ENCODE measurements at places on chromosomes 5 and 9. TPM values are rescaled to one million over a fixed set of nuclear protein-coding genes. Genes with fewer than 3 reads are reported as not detected.

Gene PROB1
- 0.52 TPM for total RNA-seq

GRCh38 chr5:81856948-81857928 is 106.3 kb upstream of the SSBP2 start:
- peak; percentile 83 for DNase-seq

Gene HAVCR2
- 12.2 TPM for total RNA-seq

Gene LCN9
- not detected for total RNA-seq

Gene ACSL6
- 2.0 TPM for total RNA-seq

Gene FSTL4
- total RNA-seq = 0.26 TPM

Gene NTMT1
- 11.2 TPM for total RNA-seq

GRCh38 chr5:8057769-8058168 is 188.8 kb downstream of the MTRR start:
- peak; percentile 7 for DNase-seq

DNA sequence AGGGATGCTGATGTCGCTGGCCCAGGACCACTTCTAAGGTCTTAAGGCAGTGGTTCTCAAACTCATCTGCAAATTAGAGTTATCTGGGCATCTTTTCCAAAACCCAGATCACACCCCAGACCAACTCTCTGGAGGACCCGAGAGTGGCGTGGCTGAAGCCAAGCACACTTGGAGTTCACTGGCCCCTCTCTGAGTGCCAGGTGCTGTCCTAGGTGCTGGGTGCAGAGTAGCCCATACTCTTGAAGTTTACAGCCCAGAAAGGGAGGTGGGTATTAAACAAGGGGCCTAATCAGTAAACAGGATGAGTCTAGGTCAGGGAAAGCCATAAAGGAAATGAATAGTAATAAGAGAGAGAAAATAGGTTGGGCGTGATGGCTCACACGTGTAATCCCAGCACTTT is 17.6 kb downstream of the CAMK2A start:
- no peak for DNase-seq

DNA sequence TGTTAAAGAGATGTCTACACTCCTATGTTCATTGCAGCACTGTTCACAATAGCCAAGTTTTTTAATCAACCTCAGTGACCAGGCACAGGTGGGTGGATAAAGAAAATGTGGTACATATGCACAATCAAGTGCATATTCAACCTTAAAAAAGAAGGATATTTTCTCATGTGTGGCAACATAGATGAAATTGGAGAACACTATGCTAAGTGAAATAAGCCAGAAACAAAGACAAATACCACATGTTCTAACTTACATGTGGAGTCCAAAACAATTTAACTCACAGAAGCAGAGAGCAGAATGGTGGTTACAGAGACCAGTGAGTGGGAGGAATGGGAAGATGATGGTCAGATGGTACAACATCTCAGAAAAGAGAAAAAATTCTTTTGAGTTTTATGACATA is 31.8 kb downstream of the ANXA1 start:
- no peak for DNase-seq

Gene SPINK6
- total RNA-seq = not detected

Gene MINAR2
- not detected for total RNA-seq

Gene TAF11L11
- total RNA-seq = not detected

GRCh38 chr5:104998169-104998568 is 1435.6 kb upstream of the NUDT12 start:
- DNase-seq = no peak

Gene IL12B
- total RNA-seq = not detected

Gene GNG10
- total RNA-seq = 16.6 TPM

- DNase-seq = no peak
Measured at GRCh38 chr5:98492258-98492657, 281.2 kb upstream of the RGMB start.

Gene PSD2
- not detected for total RNA-seq

DNA sequence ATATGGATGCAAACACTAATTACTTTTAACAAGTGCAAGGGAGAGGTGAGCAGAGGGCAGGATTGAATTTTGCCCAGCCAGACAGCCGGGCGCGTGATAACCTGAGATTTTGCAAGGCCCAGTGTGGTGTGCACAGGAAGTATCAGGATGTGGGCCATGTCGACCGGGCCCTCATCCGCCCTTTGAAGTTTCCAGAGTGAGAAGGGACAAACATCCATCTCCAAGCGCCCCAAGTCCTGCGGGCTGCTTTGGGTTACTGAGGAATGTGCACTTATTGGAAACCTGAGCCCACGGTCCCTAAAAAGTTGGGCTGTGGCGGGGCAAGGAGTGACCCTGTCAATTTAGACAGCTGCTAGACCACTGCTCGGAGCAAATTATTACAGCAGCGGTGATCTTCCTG is 272.2 kb upstream of the IRX2 start:
- DNase-seq = no peak

DNA sequence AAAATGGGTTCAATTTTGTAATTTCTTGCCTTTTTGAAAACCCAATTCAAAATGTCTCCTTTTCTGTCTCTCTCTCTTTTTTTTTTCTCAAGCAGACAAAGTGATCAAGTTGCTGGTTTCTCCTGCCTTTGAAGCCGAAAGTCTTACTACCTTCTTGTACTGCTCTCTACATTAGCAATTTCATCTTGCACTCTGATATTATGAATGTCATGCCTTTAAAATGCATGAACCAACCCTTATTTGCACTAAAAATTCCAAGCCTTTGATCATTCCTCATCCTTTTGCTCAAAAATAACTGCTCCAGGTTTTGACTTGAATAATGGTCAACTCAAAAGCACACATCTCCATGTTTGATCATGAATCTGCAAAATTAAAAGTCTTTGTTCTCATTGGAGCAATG is 125.2 kb downstream of the CETN3 start:
- DNase-seq = no peak

- no peak for DNase-seq
Measured at GRCh38 chr5:80192507-80193241, 63.2 kb downstream of the SERINC5 start.

Gene EDIL3
- 4.7 TPM for total RNA-seq

DNA sequence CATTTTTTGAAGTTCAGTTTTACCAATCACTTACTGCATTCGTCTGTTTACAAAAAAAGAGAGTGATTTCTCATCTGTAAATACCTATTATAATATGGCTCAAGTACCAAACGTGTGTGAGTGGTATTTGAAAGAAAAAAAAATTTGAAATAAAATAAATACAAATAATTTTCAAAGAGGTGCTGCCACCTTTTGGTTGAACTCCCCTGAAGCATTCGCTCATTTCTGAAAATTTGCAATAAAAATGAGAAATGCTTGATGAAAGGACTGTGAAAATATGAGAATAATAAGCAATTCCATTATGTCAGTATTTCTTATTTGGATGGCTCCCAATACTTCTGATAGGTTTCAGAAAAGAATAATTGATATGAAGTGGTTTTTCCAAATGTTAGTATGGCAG is 409.9 kb downstream of the CTNND2 start:
- DNase-seq = no peak

DNA sequence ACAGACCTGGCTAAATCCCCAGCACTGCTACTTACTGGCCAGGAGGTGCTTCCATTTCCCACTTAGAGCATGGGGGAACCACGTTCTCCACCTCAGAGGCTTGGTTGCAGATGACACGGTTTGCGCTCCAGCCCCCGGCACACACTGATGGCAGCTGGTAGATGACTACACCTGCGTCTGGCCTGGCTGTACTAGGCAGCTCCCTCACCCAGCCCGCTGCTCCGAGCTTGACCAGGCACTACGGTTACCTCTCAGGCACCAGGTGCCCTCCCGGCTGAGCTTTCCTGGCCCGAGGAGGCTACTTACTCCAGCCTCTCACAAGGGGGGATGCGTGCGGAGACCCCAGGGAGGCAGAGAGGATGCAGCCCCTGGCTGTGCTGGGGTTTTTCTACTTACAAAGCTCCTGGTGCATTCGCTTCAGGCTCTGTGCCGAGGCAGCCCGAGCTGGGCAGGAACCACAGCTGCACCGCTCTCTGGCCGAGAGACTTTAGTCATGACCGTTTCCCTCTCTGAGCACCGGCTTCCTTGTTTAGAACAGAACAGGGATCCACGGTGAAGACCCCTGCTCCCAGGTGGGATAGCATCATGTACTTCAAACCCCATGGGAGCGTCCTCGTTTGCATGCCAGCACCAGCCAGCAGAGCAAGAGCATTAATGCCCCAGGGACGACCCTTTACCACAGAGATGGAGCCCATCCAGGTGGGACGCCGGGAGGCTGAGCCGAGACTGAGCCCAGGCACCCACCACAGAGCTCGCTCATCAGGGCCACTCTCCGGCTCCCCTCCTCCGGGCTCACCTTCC is 7.6 kb upstream of the GBGT1 start:
- DNase-seq = no peak

DNA sequence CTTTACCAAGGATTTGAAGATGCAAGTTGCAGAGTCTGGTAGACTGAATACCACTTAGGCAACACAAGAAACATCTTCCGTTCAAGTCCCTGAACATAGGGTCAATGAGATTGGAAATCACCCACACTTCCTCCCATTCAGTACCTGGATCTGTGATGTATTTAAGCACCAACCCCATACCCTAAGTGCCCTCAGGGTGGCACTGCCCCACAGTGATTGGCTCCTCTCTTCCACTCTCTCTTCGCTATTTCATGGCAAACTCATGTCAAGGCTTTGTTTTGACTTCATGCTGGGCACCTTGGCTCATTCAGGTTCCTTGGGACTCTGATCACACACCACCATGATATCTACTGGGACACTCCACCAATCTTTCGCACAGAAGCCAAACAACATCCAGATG is 53.7 kb downstream of the GGTA1 start:
- no peak for DNase-seq

- no peak for DNase-seq
Measured at GRCh38 chr5:58912116-58912515, 329.2 kb downstream of the RAB3C start.

Gene SPINK4
- total RNA-seq = not detected

Gene C9orf50
- total RNA-seq = not detected

Gene GPRIN1
- 1.3 TPM for total RNA-seq

DNA sequence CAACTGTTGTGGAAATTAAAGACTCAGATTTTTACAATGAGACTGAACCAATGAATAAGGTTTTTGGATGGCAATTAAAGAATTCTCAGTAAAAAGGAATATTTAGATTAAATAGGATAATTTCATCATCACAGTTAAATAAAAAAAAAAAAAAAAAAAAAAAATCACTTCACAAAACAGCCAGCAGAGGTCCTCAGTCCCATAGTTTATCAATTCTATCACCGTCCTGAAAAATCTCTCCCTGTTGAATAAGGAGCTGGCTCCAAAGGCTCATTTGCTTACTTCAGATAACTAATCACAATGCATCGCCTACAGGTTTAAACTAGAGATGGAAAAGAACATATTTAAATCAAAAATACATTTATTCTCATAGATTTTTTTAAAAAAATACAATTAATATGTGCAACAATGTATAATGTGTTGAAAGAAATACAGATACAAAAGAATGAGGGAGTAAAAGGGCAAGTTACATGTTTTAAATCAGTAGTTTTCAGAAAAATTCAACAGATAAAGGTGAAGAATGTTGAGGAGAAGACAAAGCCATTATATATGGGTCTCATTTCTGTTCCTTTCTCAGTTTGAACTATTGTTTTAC is 175.8 kb upstream of the CHD1 start:
- no peak for DNase-seq

Gene CDH9
- not detected for total RNA-seq

DNA sequence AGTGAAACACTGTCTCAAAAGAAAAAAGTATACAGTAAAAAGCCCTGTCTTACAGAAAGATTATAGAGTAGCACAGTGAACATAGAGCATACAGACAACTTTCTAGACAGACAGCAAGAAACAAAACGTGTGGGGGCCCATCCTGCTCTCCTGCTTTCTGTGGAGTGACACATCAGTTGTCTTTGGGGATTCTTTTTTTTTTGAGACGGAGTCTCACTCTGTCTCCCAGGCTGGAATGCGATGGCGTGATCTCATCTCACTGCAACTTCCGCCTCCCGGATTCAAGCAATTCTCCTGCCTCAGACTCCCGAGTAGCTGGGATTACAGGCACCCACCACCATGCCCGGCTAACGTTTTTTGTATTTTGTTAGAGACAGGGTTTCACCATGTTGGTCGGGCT is 14.9 kb downstream of the CDHR2 start:
- no peak for DNase-seq

DNA sequence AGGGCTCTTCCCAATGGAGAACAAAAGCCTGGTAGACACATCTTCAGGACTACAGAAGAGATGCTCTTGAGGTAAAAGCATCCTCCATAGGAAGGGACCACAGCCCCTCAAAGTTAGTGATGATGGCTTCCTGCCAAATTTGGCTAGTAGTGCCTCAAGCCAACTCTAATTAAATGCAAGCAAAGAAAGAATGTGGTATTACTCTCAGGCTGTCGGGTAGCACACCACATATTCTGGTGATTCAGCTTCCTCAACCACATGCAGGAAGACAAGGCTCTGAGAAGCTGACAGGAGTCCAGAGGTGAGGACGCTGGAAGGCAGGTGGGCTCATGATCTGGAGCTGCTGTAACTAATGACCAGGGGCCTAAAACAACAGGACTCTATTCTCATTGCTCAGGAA is 37.2 kb upstream of the S1PR3 start:
- DNase-seq = no peak

DNA sequence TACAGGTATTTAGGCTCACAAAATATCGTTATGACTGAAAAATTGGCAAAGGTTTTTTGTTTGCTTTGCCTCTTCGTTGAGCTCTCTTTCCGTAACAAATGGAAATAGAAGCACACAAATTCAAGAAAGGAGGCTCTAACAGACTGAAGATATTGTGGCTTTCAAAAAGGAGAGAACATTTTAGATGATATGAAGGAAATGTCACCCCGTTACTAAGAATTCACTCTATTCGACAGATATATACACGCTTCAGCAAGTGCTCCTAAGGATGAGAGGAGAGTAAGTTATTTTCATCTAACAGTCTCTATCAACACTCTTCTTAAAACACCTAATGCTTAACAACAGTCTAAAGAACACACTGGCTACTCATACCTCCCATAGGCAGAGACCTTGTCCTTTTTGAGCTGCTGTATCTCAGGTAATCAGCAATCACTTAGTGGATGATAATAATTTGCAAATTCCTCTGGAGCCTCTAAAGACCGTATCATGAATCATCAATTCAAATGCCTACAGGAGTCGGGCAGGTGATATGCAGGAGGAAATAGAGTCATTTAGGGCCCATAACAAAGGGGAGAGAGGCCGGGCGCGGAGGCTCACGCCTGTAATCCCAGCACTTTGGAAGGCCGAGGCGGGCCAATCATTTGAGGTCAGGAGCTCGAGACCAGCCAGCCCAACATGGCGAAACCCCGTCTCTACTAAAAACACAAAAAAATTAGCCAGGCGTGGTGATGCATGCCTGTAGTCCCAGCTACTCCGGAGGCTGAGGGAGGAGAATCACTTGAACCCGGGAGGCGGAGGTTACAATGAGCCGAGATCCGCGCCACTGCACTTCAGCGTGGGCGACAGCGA is 1.4 kb upstream of the HSDL2 start:
- DNase-seq = no peak

DNA sequence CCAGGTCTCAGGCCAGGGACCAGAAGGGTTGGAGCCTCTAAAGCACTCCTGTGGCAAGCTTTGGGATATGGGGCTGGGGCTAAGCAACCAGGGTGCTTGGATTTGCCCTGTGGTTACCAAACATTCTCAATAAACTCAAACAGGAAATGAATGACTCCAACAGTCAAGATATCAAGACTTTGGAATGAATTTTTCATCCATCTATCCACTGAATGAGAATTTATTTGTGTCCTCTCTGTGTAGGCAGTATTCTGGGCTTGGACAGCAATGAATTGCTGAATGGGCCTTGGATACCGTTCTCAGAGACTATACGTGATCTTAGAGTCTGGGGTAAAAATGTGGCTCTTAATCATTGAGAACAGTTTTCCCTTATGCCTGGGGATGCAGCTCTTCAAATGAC is 212.5 kb downstream of the DAB2IP start:
- no peak for DNase-seq

Gene NME5
- total RNA-seq = not detected
